T follicular helper cell (primary cell): ENCODE measurements at places on chromosomes 1 and 21.

GRCh38 chr21:41680444-41681347 is 86.2 kb downstream of the RIPK4 start:
- DNase-seq: no peak

GRCh38 chr1:192610112-192610889 is 25.6 kb upstream of the RGS13 start:
- DNase-seq: no peak

GRCh38 chr1:42940851-42941639 is 17.6 kb downstream of the SLC2A1 start:
- DNase-seq: no peak

DNA sequence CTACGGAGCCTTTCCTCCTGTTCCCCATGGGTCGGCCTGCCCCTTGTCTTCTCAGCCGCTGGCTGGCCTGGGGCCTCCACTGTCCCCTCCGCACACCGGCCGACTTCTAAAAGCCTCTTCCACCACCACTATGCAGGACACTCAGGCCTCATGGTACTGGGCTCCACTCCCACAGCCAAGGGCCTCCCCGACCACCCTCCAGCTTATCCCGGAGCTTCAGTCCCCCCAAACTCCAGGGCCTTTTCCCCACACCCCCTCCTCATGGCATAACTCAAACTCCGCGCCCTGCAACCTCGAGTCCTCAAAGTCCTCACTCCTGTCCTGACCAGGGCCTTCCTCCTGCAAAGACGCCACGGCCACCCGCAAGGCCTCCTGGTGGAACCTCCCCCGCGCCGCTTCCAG is 2.0 kb downstream of the LRRC41 start:
- DNase-seq: no peak

DNA sequence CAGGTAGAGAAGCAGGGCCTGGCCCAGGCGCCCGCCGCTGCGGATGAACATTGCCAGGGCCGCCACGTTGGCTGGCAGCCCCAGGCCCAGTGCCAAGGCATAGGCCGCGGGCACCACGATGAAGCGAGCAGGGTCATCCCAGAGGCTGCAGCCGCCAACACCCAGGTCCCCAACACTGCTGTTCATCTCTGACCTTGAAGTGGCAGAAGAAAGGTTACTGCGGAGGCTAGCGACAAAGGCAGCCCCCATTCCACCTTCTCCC is 8.0 kb downstream of the TMEM35B start:
- DNase-seq: no peak

- DNase-seq: no peak
Observed at GRCh38 chr21:35909456-35910223, 150.7 kb downstream of the SETD4 start.

- no peak for DNase-seq
Observed at GRCh38 chr1:16101623-16102022, 28.2 kb upstream of the FAM131C start.

GRCh38 chr1:234592240-234592639 is 17.7 kb downstream of the IRF2BP2 start:
- no peak for DNase-seq

DNA sequence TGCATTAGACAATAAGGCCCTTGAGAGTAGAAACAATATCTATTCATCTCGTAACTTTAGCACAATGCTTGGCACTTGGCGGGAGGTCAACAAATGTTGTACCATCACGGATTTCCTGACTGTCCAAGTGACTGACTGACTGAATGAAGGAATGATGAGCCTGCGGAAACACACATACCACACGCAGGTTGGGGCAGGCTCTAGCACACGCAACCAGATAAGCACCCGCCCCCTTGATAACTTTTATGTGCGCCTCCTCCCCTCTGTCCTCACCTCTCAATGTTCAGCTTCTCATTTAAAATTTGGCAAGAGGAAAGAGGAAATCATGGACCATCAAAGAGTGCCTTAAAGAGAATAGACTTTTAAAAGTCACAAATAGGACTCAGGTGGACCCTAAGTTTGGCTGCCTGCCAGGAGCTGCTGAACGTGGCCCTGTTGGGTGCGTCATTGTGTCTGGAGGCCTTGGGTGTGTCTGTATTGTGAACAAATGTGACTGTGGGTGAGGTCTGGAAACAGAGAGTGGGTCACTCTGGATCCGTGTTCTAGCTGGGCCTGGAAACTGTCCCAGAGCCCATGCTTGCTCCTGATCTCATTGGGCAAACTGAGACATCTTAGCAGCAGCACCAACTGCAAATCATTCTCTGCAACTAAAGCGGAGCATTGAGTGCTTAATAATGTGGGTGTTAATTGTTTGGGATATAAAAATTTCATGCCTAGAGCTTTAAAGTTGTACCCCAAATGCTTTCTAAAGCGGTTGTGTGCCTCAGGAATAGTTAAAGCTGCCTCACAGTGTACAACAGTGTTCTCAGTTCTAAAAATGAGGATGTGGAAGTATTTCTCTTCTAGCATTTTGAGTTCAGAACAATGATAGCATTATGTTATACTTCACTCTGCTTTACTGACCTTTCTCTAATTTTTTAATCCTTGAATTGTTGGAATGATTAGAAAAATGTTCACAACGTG is 47.6 kb upstream of the ABCG1 start:
- DNase-seq: no peak

- DNase-seq: no peak
Observed at GRCh38 chr1:208577381-208577905, 333.3 kb upstream of the PLXNA2 start.

DNA sequence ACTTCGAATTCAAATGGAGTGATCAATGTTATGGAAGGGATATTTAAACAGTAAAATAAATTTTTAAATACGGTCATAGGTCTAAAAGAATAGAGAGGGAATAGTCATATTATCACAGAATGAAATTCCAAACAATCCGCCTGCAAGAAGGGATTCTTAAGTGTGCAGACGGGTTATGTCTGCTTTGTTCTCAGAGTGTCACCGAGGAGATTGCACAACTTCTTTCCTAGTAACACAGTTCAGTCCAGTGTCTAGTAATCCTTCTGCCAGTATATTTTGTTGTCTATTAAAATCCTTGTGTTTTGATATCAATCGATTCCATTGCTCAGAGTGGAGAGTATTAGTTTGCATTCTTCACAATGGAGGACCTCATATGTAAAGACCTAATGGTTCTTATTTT is 48.4 kb downstream of the LRRC53 start:
- DNase-seq: no peak

GRCh38 chr1:171486048-171486519 is 754 bp downstream of the PRRC2C start:
- peak; percentile 75 for DNase-seq

- no peak for DNase-seq
Observed at GRCh38 chr1:12643079-12643478, 806 bp upstream of the AADACL4 start.

GRCh38 chr1:116508984-116509980 is 61.5 kb downstream of the CD58 start:
- no peak for DNase-seq

DNA sequence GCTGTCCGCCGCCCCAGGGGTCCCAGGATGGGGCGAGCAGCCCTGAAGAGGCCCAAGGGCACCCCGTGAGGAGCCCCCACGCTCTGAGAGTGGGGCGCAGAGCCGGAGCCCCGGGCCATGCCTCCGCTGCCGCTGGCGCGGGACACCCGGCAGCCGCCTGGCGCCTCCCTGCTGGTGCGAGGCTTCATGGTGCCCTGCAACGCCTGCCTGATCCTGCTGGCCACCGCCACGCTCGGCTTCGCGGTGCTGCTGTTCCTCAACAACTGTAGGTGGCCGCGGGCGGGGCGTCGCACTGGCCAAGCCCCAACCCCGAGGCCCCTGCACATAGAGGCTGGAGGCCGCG is 14.5 kb downstream of the AGRN start:
- DNase-seq: no peak

GRCh38 chr1:44684525-44684924 is 10.0 kb downstream of the ARMH1 start:
- DNase-seq: no peak

GRCh38 chr1:96880626-96881025 is 159.0 kb downstream of the PTBP2 start:
- DNase-seq: no peak

DNA sequence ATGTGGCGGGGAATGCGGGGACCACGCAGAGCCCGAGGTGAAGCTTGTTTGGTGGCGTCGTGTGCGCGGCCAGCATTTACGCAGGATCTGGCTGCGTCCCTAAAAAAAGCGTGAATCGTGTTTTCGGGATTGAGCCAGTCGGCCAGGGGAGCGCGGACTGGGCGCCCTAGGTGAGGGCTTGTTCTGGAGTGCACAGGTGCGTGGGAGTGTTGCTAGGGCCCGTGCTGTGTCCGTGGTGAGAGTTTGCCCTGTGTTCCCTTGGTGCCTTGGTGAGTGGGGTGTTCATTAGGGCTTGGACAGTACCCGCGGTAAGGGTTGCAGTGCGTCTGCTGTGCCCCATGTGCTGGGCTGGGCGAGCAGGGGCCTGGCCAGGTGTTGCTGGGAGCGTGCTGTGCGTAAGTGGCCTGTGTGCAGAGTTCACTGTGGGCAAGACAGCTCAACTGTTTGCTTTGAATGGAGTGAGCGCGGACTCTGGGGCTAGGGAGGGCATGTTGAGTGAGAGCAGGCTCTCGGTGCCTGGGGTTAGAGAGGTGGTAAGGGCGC is 673 bp downstream of the CD46 start:
- no peak for DNase-seq

DNA sequence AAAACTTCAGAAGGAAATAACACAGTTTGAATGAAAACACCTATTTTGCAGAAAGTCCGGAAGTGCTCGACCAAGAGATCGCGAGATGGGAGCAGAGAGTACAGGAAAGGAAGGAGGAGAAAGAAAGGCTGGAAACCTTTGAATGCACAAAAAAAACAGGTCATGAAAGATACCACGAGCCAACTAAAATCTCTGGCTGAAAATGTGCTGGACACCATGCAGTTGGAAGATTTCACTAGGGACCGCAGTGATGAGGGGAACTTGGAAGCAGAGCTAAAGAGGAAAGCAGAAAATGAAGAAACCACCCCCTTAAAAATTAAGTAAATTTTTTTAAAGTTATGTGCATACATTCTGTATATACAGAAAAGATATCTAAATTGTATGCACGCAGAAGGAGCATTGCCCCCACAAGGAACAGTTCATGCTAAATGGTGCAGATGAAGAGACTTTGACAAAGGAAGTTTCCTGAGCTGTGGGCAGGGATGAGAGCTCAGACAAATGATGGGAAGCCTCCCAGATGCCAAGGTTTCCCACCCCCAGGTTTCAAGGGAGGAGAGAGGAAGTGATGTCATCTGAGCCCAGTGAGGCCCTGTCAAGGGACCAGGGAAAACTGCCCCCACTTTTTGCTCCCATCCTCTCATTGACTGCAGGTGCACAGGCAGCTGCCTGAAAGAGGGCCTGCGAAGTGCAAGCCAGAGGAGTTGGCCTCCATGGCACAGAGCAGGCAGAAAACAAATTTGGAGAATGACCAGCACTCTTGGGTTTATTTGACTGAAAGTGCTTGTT is 52.5 kb downstream of the ETS2 start:
- DNase-seq: no peak

GRCh38 chr1:235613602-235614001 is 36.0 kb downstream of the GNG4 start:
- no peak for DNase-seq

DNA sequence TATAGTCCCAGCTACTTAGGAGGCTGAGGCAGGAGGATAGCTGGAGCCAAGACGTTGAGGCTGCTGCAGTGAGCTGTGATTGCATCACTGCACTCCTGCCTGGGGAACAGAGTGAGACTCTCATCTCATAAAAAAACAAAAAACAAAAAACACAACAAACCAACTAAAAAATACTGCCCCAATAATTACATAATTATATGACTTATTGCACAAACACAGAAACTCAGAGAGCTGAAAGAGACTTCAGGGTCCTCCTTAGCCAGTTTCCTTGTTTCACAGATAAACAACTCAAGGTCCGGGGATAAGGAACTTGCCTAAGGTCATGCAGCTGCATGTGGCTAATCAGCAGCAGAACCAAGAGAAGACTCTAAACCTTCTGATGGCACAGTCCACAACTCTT is 11.9 kb downstream of the EXTL2 start:
- no peak for DNase-seq

DNA sequence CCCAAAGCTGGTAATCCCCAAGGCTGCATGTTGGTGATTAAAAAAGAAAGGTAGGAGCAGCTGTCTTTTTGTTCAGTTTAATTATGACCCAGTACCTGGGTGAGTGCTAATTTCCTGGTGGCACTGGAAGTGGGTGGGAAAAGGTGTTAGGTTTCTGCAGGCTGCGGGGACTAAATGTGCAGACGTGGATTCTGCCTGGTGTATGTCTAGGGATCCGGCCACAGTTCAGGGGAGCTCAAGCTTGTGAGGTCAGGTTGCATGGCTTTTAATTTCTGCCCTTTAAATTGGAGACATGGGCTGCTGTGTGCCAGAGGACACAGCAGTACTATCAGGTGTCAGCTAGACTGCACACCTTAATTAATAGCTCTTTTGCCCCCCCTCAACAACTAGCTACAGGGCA is 20.3 kb upstream of the TBX19 start:
- no peak for DNase-seq

- DNase-seq: no peak
Observed at GRCh38 chr1:176559878-176560277, 96.9 kb downstream of the PAPPA2 start.

DNA sequence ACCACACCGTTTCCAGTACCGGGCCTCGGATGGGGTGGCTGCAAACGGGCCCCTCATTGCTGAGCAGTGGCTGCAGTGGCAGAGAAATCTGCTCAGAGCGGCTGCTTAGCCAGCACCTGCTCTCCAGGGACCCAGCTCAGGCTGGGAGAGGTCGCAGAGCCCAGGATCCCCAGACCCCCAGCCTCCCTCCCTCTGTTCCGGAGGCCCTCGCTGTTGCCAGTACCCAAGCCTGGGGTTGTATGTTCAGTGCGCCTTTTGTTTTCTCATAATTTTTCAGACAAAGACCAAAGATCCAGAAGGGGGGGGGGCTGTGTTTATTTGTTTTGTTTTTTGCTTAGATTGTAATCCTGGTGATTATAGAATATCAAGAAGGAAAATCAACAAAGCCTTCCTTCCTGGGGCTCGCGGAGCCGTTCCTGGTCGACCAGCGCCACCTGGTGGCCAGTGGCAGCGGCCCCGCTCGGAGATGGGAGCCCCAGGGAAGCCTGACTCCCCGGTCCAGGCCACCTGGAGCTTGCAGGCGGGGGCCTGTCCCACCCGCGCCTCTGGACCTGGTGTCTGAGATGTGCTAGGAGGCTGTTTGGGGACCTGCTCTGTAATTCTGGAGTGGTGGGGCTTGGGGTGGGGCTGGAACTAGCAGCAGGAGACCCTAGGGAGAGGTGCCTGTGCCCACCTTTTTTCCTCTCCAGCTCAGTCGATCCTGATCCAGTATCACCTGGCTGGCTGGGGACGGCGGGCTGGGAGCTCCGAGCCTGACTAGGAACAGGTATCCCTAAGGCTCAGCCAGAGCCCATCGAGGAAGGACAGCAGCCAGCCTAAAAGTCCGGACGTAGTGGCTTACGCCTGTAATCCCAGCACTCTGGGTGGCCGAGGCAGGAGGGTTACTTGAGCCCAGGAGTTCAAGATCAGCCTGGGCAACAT is 123.9 kb upstream of the VAMP3 start:
- DNase-seq: peak; percentile 49

- no peak for DNase-seq
Observed at GRCh38 chr1:41468122-41468762, 16.2 kb downstream of the EDN2 start.

GRCh38 chr1:44819196-44819607 is 10.9 kb downstream of the BTBD19 start:
- no peak for DNase-seq

- no peak for DNase-seq
Observed at GRCh38 chr1:176692988-176693696, 230.2 kb downstream of the PAPPA2 start.

- DNase-seq: no peak
Observed at GRCh38 chr1:67630438-67631045, 54.5 kb upstream of the GADD45A start.
